ENCODE measurements at places on chromosomes 11 and 22. TPM values are rescaled to one million over a fixed set of nuclear protein-coding genes. Genes with fewer than 3 reads are reported as not detected.

The DYNC2H1 gene
- 79.0 TPM for total RNA-seq

The AKIP1 gene
- 79.3 TPM for total RNA-seq

The OR2AG2 gene
- total RNA-seq = 0.12 TPM

The OR4D5 gene
- not detected for total RNA-seq

The KIRREL3 gene
- total RNA-seq = 6.0 TPM

The CARD18 gene
- total RNA-seq = not detected

The OR2D2 gene
- total RNA-seq = 0.61 TPM
